ENCODE measurements at places on chromosomes 5 and 9. TPM values are rescaled to one million over a fixed set of nuclear protein-coding genes. Genes with fewer than 3 reads are reported as not detected.

Gene SLCO4C1
- total RNA-seq: 0.08 TPM

Gene CBY3
- not detected for total RNA-seq

Gene GFI1B
- 0.43 TPM for total RNA-seq

Gene EPB41L4B
- 8.1 TPM for total RNA-seq

Gene CCL21
- 12.4 TPM for total RNA-seq

Gene GNA14
- 2.6 TPM for total RNA-seq

Gene IL3
- not detected for total RNA-seq

Gene LARP1
- total RNA-seq: 147 TPM

Gene PDCD1LG2
- total RNA-seq: 3.3 TPM

Gene MEIKIN
- total RNA-seq: not detected

Gene KIF12
- total RNA-seq: not detected

Gene AHRR
- 2.1 TPM for total RNA-seq

Gene PCDHB8
- total RNA-seq: 2.2 TPM

DNA sequence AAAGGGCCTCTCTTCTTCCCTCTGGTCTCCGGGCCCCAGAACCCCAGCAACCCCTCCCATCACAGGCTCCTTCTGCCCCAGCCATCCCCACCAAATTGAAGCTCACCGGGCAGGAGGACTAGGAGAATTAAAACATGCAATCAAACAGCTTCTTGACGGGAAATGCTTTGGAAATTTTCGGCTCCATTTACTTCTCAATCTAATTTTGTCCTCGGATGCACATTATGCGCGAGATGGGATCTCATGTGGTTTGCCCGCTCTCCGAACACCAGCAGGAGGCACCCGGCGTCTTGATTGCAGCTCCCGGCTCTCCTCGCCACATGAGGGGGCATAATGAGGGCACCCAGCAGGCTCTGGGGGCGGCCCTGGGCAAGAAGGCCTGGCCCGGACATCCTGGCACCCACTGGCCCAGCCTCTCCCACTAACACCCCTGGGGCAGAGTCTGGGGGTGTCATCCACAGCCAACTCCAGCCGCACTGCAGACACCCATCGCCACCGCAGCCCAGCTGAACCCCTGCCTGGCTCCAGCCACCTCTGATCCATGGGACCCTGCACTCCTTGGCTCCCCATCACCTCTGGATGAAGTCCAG is 135.5 kb downstream of the PAX5 start:
- DNase-seq: no peak

GRCh38 chr5:151222054-151222789 is 1.7 kb downstream of the CCDC69 start:
- no peak for DNase-seq

DNA sequence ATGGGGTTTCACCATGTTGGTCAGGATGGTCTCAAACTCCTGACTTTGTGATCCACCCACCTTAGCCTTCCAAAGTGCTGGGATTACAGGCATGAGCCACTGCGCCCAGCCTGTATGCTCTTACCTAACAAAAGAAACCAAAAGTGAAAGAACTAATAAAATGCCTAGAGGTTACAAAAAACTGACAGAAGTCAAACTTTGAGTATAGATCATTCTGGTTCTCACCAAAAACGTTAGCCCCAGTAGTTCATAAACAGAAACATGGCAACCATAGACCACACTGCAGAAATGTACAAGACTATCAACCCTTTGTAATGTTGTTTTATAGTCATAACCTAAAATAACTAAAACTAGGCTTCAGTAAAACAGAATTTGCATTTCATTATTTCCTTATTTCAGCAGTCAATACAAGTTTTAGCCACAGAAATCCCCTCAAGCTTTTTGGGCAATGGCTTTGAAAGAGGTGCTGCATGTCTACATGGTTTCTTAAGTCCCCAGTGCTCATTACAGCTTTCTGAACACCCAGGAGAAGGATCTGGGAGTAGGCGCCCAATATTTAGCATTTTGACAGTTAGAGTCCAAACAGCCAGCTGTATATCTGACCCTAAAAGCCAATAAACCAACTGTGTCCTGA is 72.5 kb downstream of the EPB41L4A start:
- no peak for DNase-seq

DNA sequence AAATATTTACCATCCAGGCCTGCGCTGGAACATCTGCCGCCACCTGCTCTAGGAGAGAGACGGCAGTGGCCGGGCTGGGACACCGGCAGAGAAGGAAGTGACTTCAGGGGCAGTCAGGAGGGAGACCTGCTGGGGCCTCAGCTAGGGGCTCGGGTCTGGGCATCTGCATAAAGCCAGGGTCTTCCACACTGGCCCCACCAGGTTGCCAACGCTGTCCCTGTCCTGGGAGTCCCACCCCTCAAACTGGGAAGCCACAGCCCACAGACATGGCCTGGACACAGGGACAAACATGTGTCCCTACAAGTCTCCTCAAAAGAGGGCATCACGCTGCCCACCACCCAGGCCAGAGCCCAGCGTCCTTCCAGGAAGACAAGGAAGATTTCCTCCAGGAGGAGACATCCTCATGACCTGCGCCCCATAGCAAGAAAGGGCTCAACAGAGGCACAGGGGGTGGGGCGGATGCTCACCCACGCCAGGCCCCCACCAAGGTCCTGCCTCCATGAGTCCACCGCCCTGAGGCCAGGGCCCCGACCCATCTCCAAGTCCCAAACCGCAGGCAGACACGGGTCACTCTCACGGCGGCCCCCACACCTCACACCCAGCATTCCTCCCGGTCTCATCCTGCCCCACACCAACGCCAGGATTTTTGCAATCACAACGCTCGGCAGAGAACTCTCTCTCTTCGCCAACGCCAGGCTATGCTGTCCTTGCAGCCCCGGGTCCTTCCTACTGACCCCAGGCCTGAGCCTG is 9.0 kb downstream of the VAV2 start:
- peak; percentile 33 for DNase-seq

GRCh38 chr5:76041863-76042262 is 41.3 kb upstream of the SV2C start:
- DNase-seq: no peak

DNA sequence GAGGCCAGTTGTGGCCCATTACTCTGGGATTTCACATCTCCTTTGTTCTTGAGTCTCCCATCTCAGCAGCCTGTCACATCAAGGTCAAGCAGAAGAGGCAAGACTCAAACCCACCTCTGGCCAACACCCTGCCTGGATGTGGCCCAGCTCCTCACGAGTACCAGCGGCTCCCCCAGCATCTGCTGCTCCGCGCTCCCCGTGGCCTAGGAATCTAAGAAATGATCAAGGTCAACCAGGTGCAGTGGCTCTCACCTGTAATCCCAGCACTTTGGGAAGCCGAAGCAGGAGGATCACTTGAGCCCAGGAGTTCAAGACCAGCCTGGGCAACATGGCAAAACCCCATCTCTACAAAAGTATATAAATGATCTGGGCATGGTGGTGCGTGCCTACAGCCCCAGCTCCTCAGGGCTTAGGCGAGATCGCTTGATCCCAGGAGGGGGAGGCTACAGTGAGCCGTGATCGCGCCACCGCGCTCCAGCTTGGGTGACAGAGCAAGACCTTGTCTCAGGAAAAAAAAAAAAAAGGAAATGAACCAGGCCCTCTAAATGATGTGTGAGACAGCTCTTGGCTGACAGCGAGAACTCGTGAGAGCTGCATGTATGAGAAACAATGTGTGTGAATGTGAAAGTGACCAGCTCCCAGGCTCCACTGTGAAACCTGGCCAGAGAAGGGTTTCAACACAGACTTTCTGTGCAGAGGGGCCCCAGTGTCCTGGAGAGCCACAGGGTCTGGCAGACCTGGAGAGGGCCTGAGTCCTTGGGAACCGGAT is 61.6 kb upstream of the ANGPTL2 start:
- DNase-seq: peak; percentile 75

GRCh38 chr9:79256691-79257213 is 315.0 kb upstream of the TLE4 start:
- DNase-seq: no peak

DNA sequence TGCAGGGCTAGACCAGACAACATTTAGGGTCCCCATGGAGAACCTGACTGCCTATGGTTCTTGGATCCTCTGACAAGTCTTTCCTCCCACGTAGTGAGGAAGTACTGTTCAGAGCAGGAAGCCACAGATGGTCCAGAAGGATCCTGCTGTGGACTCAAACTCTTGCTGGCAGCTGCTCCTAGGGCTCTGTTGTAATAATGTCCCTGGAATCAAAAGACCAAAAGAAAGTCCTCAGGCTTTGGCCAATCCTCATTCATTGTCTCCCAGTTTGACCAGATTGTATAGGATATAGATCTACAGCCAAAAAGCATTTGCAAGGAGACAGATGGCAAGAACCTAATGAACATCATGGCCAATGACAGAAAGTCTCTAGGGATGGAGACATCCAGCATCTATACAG is 53.9 kb downstream of the SEMA6A start:
- no peak for DNase-seq

GRCh38 chr9:31744589-31744988 is 639.9 kb upstream of the ACO1 start:
- DNase-seq: no peak

GRCh38 chr9:99576002-99576401 is 245.7 kb upstream of the NR4A3 start:
- no peak for DNase-seq

DNA sequence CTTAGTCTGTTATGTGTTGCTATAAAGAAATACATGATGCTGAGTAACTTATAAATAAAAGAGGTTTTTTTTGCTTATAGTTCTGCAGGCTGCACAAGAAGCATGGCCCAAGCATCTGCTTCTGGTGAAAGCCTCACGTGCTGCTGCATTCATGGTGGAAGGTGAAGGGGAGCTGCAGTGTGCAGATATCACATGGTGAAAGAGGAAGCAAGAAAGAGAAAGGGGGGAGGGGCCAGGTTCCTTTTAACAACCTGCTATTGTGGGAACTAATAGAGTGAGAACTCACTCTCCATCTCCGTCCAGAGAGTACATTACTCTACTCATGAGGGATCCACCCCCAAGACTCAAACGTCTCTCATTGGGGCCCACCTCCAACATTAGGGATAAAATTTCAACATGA is 12.5 kb upstream of the PARP8 start:
- no peak for DNase-seq

DNA sequence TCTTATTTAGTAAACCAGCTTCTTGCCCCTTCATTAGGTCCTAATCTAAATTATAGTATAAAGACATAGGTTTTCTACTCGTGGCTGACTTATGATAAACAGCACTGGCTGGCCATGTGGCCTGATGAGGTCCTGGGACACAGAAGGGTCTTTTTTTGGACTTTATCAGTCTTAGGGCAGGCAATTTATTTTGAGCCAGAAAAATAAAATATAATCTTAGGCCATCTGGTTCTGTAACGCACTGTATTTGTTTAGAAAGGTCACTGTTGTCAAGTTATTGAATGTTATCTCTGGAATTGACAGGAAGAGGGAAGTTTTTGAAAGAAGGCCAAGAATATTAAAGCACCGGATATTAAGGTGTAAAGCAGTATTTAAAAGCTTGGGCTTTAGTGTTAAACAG is 53.9 kb downstream of the RFX3 start:
- no peak for DNase-seq

GRCh38 chr9:21983561-21983935 is 10.6 kb downstream of the CDKN2A start:
- no peak for DNase-seq

DNA sequence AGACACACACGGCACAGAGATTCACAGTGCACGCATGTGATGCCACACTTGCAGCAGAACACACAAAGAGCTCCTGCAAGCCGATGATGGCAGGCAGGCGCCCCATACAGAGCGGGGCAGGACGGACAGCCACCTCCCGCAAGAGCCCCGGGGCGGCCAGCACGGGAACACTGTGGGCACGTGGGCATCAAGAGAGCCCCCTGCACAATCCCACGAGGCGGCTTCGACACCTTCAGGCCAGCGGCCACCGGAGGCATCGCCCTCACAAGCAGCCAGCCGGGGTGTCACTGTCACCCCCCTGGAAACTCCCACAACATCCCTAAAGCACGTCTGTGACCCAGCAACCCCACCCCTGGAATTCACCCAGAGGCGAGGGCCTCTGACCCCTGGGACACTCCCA is 17.9 kb downstream of the TERT start:
- no peak for DNase-seq

- DNase-seq: no peak
Observed at GRCh38 chr5:9670371-9670770, 40.2 kb upstream of the TAS2R1 start.

GRCh38 chr5:68962757-68963484 is 130.9 kb upstream of the SLC30A5 start:
- no peak for DNase-seq

GRCh38 chr5:153543288-153543687 is 52.8 kb downstream of the GRIA1 start:
- no peak for DNase-seq

GRCh38 chr5:72363166-72363802 is 43.1 kb downstream of the PTCD2 start:
- DNase-seq: no peak

GRCh38 chr5:79464278-79464677 is 49.7 kb downstream of the HOMER1 start:
- DNase-seq: no peak

DNA sequence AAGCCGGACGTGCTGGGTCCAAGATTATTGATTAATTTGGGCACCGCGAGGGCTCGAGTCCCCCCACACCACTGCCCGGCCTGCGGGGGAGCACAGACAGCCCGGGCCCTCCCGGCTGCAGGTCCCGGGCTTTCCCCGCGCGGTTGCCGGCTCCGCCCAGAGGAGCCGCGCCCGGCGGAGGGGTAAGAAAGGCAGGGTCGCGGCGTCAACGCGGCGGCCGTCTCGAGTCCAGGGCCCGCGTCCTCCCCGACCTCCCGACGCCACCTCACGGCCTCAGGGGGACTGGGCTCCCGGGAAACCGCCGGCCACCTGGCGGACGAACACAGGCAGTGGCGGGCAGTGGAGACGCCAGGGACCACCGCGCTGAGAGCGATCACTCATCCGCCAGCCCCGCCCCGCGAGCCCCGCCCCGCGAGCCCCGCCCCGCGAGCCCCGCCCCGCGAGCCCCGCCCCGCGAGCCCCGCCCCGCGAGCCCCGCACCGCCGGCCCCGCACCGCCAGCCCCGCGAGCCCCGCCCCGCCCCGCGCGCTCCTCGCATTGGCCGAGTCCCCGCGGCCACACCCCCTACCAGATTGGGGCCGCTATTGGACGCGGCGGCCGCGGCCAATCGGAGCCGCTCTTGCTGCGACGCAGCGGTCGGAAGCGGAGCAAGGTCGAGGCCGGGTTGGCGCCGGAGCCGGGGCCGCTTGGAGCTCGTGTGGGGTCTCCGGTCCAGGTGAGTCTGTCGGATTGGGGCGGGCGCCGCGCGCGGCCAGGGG is at the start of gene MRPL41:
Gene MRPL41, plus strand, starts transcription at position 616 of the 758 bp plus-strand sequence. CDS start 203 bp downstream, outside the sequence.
- peak; percentile 96 for DNase-seq

Data from Right ventricle myocardium inferior (tissue), 1 donor.